MCF 10A (cell line): ENCODE measurements at places on chromosomes 1 and 21.

DNA sequence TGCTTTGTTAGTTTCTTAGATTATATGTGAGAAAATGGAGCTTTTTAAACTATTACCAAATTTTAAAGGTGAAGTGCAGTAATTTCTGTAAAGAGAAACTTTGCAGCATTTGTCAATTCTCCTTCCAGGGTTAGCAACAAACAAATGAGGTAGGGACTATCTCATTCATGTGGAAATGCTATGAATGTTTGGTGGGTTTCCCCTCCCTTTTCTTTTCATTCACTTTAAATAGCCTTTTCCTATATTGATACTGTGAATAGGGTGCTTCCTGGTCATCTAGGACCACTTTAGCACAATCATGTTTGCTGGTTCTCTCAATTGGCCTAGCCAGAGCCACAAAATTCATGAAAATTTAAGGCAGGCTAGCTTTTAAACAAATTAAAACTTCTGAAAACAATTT lies 20.6 kb downstream of the ZBTB37 start:
- DNase-seq = no peak

DNA sequence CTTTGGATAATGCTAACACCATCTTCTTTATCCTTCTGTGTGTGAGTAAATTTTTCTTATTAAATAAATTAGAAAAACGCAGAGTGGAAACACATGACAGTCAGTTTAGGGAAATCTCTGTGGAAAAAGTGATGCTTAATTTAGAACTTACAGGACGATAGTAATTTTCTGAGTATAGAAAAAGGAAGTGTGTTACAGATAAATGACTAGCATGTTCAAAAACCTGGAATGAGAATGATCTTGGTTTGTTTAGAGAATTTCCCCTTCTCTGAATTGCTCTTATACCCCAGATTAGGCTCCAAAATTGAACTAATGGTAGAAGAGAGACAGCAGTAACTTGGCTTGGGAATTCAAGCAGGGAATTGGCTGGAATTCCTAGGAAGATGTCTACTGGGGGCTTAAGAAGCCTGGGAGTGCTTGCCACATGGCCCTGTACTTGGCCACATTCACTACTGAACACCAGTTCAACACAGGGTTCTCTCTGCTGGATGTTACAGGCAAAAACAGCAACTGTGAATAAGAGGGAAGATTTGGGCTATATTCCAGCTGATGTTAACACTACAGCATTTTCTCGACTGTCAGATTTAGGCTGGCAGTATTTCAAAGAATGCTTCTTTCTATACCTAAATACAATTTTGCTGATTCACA lies 1004.2 kb downstream of the TTLL7 start:
- no peak for DNase-seq

DNA sequence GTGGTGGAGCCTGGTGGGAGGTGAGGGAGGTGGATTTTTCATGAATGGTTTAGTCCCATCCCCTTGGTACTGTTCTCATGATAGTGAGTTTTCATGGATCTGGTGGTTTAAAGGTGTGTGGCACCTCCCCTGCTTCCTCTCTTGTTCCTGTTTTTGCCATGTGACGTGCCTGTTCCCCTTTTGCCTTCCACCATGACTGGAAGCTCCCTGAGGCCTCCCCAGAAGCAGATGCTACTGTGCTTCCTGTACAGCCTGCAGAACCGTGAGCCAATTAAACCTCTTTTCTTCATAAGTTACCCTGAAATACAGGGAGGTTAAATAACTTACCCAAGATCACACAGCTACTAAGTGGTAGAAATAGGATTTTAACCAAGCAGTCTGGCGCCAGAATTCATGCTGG lies 4.3 kb upstream of the HEYL start:
- DNase-seq = no peak

DNA sequence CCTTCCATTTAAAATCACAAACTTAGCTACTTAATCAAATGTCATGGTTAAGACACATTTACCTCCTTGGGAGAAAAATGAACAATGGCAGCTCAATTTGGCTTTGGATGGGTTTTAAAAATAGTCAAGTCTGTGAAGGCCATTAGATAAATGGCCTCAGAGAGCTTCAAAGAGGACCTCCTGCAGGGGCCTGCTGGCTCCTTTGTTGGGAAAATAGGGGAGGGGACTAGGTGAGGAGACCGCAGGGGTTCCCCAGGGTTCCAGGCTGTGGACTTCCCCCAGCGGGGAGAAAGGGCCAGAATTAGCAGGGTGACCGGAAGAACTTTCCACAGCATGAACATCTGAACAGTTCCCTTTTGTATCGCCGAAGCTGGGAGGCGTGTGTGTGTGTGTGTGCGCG lies 3.4 kb upstream of the AJAP1 start:
- no peak for DNase-seq

DNA sequence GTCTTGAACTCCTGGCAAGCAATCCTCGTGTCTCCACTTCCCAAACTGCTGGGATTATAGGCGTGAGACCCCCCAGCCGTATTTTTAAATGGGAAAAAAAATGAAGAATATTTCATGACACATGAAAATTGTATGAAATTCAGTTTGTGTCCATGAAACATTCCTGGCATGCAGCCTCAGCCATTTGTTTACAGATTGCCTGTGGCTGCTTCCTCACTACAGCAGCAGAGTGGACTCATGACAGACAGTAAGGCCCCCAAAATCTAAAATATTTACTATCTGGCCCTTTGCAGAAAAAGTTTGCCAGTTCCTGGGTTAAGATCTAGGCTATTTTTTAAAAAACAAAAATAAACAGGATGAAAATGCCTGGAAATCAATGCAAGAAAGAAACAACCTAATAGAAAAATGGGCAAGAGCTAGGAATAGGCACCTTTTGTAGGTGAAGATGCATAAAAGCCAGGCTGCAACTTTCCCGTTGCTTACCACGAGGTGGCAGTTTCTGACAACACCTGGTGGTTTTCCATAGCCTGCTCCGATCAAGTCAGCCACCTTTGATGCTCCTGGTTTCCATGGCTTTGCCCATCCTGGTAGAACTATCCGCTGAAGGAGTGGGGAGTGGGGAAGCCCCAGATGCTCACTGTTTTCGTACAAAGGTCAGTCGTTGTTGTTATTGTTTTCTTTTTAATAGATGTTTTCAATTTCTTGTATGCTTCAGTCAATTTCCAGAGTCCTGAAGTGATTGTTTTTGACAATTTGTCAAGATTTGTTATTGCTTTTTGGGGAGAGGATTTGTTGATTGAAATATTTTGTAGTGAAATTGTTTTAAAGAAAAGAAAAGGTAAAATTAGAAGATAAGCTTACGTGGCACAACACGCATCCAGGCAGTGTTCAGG lies 24.3 kb downstream of the UBE2Q1 start:
- peak; percentile 76 for DNase-seq
